ENCODE measurements at places on chromosomes 12 and 14.

DNA sequence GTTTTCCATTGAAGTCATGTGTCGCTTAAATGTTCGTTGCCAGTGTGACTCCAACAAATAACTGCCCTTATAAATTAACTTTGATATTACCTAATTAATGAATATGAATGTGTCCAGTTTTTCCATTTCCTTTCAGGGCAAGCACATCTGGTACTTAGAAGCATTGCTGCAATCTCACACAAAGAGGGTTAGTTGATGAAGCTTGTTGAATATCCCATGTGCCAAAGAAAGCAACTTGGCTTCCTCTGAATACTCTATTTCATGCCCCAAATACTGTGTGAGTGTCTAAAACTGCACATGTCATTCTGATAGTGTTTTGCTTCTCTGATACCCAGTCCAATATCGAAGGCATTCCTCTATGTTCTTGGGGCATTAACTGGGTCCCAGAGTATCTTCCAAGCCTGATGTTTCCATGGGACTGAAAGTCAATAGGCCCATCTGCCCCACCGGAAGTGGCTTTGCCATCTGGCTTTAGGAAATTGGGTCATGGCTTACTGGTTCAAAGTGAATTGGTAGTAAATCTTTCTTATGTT, 75.8 kb upstream of the CNTN1 start:
- DNase-seq, result no peak

GRCh38 chr12:119989361-119989730, 310 bp downstream of the BICDL1 start:
- no peak for DNase-seq

DNA sequence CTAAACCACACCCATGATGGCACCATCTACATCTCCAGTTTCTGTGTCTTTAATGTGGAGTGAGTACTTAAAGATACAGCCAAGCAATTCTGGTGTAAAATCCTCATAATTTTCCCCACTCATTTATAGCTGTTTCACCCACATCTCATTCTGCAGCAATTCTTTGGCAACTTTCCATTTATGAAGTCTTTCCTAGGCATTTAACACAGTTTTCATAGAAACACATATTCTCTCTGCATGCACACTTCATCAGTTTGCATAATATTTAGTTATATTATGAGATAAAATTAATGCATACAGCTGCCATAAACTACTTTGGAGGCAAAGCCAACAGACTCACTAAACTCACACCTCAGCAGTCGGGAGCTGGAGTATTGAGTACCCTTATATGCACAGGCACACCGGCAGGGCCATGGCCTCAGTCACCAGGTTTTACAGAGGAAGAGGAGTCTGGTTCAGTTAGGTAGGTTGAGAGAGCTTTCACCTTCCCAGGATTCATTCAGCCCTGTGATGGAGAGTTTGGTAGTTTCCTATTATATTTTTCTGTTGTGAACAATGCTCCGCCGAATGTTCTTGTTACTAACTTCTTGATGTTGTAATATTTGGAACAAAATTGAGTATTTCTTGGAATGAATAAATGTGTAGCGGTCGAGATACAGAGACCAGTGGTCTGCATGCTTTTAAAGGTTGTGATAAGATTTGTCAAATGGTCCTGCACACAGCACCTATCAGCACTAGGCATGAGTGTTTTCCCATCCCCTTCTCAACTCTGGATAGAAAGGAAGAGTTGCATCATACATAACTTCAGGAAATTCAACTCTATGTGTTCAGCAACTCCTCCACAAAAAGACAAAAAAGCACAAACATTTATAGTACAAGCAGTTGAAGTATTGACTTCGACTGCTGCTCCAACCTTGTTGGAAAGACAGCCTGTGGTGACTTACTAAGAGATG, 123.5 kb downstream of the TTC8 start:
- no peak for DNase-seq

GRCh38 chr14:55951341-55952206, 166.6 kb upstream of the PELI2 start:
- DNase-seq, result no peak

DNA sequence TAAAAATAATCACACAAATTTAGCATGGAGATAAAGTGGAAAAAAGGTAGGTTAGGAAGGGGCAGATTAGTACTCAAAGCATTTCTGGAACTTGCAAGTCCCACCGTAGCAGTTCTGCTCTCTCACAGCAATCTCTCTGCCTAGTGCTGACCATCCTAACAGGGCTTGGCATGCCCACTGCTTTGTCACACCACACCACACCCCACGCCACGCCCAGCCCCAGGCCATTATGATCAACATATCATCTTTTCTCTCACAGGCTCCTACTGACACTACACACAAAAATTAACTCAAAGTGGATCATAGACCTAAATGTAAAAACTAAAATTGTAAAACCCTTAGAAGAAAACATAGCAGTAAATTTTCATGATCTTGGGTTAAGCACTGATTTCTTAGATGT, 273.7 kb downstream of the DAD1 start:
- DNase-seq, result no peak

DNA sequence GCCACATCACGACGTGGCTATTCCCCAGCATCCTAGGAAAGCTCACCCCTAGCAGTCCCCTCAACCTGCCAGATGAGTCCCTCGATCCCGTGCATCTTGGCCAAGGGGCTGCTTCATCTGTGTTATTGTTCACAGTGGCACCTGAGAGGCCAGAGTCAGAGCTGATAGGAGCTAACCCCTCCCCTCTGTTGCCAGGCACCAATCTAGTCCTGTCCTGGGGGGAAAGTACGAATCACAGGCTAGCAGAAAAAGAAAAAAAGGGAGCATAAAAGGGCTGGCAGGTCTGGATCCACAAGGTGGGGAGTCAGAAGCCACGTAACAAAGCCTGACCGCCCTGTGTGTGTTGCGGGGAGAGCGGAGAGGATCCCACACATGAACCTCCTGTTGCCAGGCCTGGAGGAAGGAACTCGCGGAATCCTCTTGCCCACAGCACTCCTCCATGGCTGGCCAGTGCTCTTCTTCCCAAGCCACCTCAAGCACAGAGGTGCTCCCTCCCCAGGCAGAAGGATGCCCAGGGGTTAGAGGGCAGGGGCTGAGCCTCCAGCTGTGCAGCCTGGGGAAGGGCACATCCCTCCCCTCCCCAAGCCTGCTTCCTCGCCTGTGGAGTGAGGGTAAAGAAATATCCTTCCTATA, 91.8 kb downstream of the ITPK1 start:
- no peak for DNase-seq

- DNase-seq, result no peak
Measured at GRCh38 chr14:59261334-59261733, 72.9 kb downstream of the DAAM1 start.

GRCh38 chr14:62181591-62181990, 419.4 kb downstream of the SNAPC1 start:
- DNase-seq, result no peak

- no peak for DNase-seq
Measured at GRCh38 chr12:46537387-46537955, 164.9 kb upstream of the SLC38A2 start.

DNA sequence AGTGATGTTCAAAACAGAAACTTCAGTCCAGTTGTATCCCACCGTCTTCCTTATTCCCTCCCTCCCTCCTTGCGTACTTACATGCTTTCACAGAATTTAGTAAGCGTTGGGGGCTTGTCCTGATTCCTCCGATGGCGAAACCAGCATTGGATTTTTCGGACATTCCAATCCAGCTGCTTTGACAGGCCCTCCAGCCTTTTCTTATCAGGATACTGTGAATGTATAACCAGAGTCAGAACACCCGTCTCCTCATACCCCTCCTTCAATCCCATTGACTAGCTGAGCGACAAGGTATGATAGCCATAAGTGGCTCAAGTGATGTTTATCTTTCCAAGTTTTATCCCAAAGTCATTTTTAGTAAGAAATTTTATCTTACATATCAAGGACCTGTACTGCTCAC, 24.2 kb downstream of the CERS5 start:
- DNase-seq, result no peak

- DNase-seq, result no peak
Measured at GRCh38 chr12:121903202-121903601, 14.6 kb downstream of the PSMD9 start.

- DNase-seq, result no peak
Measured at GRCh38 chr14:63357841-63358240, 39.1 kb upstream of the GPHB5 start.

DNA sequence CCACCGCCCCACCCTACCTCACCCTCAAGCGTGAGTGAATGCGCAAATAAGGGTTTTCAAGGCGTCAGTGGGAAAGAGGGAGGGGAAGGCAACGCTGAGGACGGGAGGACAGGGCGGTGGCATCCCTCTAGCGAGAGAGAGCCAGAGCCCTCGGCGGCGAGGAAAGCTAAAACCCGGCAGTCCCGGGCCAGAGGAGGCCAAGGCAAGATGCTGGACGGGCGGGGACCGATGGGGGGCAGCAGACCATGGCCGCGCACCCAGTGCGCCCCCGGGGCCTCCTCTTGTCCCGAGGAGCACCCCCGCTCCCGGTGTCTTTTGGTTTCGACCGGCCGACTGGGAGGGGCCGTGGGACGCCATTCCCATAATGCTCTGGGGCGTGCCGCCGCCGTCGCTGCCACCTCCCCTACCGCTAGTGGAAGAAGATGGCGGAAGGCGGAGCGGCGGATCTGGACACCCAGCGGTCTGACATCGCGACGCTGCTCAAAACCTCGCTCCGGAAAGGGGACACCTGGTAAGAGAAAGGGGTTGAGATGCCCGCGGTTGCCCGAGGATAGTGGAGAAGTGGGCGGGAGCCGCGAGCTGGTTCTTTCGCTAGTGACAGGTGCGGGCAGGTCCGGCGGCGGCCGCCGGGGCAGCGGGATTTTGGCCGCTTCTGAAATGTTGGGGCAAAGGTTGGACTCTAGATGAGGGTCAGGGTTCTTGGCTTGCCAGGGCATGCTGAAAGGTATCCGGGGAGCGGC, at the start of gene USP15:
TSS of gene USP15 (plus strand) at position 412 of the 740 bp plus-strand sequence. CDS start at position 423, 11 bp downstream.
- peak; percentile 90 for DNase-seq

DNA sequence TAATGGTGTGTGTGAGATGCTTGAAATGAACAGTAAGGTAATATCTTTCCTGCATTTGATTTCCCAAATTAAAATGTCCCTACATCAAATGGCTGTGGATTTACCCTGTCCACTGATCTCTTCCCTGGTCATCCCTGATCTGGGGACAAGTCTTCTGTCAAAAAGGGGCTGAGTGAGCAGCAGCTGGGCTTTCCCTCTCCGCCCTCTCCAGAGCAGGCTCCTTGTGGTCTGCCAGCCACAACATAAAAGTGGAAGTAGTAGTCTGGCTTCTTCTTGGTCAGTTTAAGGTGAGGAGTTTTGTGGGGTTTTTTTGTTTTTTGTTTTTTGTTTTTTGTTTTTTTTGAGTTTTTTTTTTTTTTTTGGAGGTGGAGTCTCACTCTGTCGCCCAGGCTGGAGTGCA, 25.2 kb upstream of the PLXNC1 start:
- DNase-seq, result no peak

DNA sequence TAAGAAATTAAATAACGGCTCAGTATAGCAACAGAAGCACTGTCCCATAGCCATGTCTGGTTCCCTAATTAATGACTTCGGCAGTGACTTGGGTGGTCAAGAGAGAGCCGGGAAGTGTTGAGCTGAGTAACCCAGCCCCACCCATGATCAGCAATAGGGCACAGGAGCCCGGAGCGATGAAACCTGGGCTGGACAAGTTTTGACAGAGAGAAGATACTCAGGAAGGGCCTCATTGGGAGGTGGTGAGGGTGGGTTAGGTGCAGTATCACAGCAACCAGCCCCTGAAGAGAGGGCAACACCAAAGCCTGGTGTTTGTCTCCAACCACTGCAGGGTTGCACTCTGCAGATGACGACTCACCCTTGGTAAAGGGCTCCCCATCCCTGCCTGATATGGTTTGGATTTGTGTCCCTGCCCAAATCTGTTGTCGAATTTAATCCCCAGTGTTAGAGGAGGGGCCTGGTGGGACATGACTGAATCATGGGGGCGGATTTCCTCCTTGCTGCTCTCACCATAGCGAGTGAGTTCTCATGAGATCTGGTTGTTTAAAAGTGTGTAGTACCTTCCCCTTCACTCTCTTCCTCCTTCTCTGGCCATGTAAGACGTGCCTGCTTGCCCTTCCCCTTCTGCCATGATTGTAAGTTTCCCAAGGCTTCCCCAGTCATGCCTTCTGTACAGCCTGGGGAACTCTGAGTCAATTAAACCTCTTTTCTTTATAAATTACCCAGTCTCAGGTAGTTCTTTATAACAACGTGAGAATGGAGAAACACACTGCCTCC, 124.9 kb upstream of the MED13L start:
- no peak for DNase-seq

DNA sequence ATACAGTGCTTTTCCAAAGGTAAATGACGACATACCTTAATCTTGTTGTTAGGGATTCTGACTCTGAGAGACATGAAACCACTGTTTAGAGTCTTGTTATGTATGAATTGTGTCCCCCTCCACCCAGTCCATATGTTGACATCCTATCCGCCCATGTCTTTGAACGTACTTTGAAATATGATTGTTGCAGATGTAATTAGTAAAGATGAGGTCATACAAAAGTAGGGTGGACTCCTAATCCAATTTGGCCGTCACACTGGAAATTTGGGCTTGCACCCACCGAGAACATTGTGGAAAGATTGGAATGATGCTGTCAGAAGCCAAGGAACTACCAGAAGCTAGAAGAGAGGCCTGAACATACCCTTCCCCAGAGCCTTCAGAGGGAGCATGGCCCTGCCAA, 62.2 kb downstream of the RGS6 start:
- DNase-seq, result no peak

- no peak for DNase-seq
Measured at GRCh38 chr12:76706101-76706500, 57.8 kb upstream of the ZDHHC17 start.

GRCh38 chr12:27969624-27970400, 2.7 kb downstream of the PTHLH start:
- no peak for DNase-seq

DNA sequence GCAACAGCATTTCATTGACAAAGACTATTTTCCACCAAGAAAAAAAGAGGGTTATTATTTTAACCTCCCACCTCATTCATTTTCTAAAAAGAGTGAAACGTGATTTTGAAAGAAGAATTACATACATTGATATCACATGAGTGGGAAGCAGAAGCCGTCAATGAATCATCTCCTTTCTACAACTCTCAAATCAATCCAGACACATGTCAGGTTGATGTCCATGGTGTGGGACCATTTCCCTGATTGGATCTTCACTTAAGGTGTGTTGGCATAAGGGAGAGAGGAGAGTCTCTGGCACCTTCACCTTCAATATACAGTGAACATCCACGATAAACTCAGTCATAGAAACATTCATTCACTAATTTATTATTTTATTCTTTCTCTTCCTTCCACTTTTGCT, 1095.1 kb downstream of the BCL11B start:
- DNase-seq, result no peak

DNA sequence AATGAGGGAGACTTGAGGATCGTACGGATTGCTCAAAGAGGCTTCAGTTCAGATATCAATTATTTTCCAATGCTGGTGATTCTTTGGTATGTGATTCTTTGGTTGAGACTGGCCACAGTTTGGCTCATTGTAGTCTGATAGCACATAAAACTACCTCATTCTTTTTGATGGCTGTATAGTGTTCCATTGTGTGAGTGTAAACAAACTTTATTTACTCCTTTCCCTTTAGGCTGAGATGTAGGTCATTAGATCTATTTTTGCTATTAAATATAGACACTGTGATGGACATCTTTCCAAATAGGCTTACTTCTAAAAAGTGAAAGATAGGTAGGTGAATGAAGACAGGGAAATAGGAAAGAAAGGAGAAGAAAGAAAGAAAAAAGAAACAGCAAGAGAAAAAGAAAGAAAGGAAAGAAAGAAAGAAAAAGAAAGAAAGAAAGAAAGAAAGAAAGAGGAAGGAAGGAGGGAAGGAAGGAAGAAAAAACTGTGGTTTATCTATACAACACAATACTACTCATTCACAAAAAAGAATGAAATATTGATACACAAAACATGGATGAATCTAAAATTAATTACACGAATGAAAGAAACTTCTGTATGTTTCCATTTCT, 19.8 kb upstream of the MED13L start:
- DNase-seq, result no peak

GRCh38 chr14:22821193-22822015, 6.2 kb upstream of the SLC7A7 start:
- no peak for DNase-seq

Data from stimulated activated CD8-positive, alpha-beta memory T cell treated with anti-CD3 and anti-CD28 coated beads, Interleukin-15, amount 100 ng/mL, for 1 hour (primary cell).